ENCODE measurements at places on chromosomes 4 and X.

- DNase-seq, result no peak
Observed at GRCh38 chrX:10769696-10770619, 149.6 kb upstream of the MID1 start.

DNA sequence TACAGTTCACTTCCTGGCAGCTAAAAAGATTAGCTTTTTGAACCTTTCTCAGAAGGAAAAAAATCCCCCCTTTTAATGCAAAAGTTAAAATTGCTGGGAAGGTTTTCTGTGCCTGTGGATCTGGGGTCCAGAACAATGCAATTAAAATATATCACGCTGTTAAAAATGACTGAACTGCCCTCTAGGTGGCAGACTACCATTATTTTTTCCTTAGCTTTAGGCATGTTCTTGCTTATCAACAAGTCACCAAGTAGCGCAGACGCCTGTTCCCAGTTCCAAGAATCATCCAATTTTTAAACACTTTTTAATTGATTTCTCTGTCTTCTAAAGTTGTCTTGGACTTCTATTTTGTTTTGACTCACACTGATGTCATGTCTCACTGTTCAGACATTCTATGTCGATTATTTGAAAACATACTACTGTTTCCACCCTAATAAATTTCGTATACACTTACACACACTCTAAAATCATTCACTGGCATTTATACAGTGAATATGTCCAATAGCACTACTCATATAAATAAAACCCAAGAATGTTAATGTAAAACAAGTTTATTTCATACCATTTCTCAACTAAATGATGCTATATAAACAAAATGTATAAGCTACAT is 661.6 kb downstream of the RAPGEF2 start:
- peak; percentile 26 for DNase-seq

DNA sequence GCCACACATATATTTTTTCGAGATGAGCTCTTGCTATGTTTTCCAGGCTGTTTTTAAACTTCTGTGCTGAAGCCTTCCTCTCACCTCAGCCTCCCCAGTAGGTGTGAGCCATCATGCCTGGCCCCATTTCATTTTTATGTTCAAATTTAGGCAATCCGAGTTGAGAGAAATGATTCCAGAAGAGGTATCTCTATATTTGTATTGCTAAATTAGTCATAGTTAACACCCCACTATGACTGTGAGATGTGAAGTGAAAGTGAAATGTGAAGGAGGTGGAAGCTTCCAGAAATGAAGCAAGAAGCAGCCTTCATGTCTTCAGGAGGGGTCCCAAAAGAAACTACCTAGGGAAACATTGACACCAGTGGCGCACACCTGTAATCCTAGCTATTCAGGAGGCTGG is 17.7 kb downstream of the APELA start:
- peak; percentile 12 for DNase-seq

- DNase-seq, result no peak
Observed at GRCh38 chr4:147288512-147288911, 192.4 kb upstream of the EDNRA start.

DNA sequence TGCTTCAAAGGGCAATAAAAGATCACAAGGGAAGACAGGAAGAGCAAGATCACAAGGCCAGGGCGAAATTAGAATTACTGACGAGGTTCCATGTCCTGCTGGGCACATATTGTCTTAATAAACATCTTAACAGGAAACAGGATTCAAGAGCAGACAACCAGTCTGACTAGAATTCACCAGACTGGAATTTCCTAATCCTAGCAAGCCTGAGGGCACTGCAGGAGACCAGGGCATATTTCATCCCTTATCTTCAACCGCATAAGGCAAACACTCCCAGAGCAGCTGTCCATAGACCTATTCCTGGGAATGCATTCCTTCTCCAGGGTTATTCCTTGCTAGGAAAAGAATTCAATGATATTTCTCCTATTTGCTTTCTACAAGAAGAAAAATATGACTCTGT is 12.4 kb upstream of the TDO2 start:
- DNase-seq, result no peak

DNA sequence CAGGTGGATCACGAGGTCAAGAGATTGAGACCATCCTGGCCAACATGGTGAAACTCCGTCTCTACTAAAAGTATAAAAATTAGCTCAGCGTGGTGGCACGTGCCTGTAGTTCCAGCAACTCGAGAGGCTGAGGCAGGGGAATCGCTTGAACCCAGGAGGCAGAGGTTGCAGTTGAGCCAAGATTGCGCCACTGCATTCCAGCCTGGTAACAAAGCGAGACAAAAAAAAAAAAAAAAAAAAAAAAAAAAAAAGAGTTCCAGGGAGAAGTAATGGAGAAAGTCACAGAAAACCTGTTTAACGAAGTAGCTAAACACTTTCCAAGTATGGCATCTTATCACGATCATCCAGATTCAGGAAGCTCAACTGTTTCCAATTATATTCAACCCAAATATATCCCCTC is 10.9 kb downstream of the KLHL4 start:
- DNase-seq, result no peak

DNA sequence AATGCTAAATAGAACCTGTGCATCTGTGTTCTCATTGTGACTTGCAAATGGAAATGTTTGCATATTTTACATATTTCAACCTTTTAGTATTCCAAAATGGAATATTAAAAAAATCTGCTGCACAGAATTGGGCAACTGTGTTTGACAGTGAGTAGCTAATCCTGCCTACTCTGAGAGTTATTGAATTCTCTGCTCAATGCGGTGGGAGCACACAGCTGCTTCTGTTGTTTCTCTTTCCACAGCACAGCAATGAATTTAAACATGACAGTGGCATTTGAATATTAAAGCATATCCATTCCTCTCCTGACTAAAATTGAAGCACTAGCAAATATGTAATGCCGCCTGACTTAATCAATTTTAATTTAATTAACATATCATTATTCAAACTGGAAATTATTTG is 366.6 kb downstream of the GASK1B start:
- no peak for DNase-seq

GRCh38 chr4:169272265-169272886 is 1.6 kb upstream of the SH3RF1 start:
- peak; percentile 59 for DNase-seq

DNA sequence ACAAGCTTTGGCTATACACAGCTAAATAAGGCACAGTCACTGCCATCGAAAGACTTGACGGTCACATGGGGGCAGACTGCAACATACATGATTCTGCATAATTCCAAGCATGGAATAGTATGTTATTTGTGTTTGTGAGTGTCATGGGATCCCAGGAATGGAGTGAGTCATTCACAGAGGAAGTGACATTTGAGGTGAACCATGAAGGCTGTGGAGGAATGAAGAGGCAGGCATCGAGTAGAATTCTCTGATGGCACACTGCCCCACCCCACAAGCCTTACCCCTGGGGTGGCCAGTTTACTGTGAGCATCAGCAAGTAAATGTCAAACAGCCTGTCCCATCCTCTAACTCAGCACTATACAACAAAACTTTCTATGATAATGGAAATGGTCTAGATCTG is 619.7 kb downstream of the MID1IP1 start:
- DNase-seq, result no peak

GRCh38 chrX:49264460-49264859 is at the start of gene FOXP3:
FOXP3 (minus strand) TSS chrX:49264710; CDS start chrX:49258505, 6,205 bp downstream.
- no peak for DNase-seq

- no peak for DNase-seq
Observed at GRCh38 chr4:55768291-55768690, 51.3 kb upstream of the EXOC1L start.

GRCh38 chr4:118935819-118936218 is 47.2 kb downstream of the SYNPO2 start:
- DNase-seq, result no peak

Data from GM20000 (cell line).